WERI-Rb-1 (cell line): ENCODE measurements at places on chromosomes 11 and 22.

- DNase-seq: peak; percentile 71
These were observed 37.6 kb downstream of the ZNF195 start for GRCh38 chr11:3341298-3341697.

DNA sequence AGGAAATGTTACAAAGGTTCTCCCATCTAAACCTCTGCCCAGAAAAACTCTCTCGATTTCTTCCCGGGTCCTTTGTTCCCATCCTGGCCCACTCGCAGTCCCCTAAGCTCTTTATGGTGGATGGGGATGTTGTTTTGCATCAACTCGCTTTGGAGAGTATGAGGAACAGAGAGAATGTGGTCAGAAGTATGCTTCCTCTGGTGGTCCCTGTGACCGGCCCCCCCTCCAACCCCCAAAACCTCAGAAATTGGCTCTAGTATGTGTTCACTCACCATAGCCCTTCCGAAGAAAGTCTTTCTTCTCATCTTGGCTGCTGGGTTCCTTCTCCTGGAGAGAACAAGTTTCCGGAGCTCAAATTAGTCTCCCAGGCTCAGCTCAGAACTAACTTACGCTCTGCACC is 54.4 kb downstream of the GRAMD1B start:
- no peak for DNase-seq

GRCh38 chr11:94586546-94586945 is 19.4 kb downstream of the PIWIL4 start:
- DNase-seq: no peak

DNA sequence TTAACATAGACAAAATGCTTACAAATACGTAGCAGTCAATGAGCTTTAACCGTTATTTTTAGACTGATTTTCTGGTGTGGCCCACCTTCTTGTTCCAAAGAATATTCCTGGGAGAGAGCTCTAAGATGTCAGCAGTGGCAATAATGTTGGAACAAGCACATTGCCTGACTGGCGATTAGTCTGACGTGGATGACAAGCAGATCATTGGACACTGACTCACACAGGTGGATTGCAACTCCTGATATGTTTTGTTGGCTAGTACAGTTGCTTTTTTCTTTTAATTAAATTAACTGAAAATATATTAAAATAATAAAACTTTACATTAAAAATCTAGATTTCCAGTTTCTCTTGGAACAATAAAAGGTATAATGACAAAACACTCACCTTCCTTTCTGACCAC is 78.0 kb downstream of the TENM4 start:
- DNase-seq: no peak

- no peak for DNase-seq
These were observed 90.4 kb upstream of the PARVA start for GRCh38 chr11:12287009-12287373.
